Thymus (tissue), 14 donors: ENCODE measurements at places on chromosomes 7 and 10. TPM values are rescaled to one million over a fixed set of nuclear protein-coding genes. Genes with fewer than 3 reads are reported as not detected.

SEMA3E gene
- polyA plus RNA-seq, result 1.8 TPM

CYP3A7 gene
- 11.4 TPM for polyA plus RNA-seq

GIMAP5 gene
- polyA plus RNA-seq, result 39.8 TPM

SLC26A3 gene
- 0.11 TPM for polyA plus RNA-seq

PALD1 gene
- polyA plus RNA-seq, result 10.3 TPM

SPDYE8 gene
- polyA plus RNA-seq, result 0.07 TPM

PSD gene
- 3.8 TPM for polyA plus RNA-seq

C10orf88 gene
- polyA plus RNA-seq, result 12.1 TPM

CLEC2L gene
- 0.41 TPM for polyA plus RNA-seq

BRI3 gene
- polyA plus RNA-seq, result 222 TPM

TBXAS1 gene
- 16.3 TPM for polyA plus RNA-seq

CYP17A1 gene
- polyA plus RNA-seq, result 0.32 TPM

IRF5 gene
- 14.0 TPM for polyA plus RNA-seq

ALOX5 gene
- polyA plus RNA-seq, result 18.9 TPM

ARHGAP22 gene
- 5.5 TPM for polyA plus RNA-seq

EPO gene
- 1.0 TPM for polyA plus RNA-seq

DLG5 gene
- polyA plus RNA-seq, result 25.8 TPM

SFTPA1 gene
- 6.4 TPM for polyA plus RNA-seq
